ENCODE measurements at places on chromosomes 2 and 18. TPM values are rescaled to one million over a fixed set of nuclear protein-coding genes. Genes with fewer than 3 reads are reported as not detected.
A peak's percentile ranks its signal among the peaks of the same experiment; 100 is the strongest.

DNA sequence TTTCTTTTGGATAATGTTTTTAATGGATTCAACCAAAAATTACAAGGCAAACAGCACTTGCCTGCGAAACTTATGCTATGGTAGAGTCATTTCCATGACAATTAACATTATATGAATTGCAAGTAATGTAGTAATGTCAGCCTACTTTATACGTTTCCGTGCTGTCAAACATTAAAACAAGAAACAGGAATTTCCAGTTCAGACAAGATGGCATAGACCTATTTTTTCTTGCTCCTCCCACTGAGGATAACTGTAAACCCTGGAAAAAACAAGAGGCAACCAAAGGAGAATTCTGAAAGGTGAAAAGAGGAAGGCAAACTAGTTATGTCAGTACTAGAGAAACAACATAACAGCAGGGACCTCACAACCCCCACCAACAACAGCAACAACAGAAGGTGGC is 170.7 kb downstream of the DIS3L2 start:
- H3K4me3 ChIP-seq: no peak overlapping the region
- DNase-seq: no peak
- H3K27me3 ChIP-seq: no peaks in the 10 kb centered on the region
- H3K36me3 ChIP-seq: peaks cover 5% of the 10 kb centered on the region
- H3K27ac ChIP-seq: no peak overlapping the region

- H3K4me3 ChIP-seq: no peak overlapping the region
- no peaks in the 10 kb centered on the region for H3K27me3 ChIP-seq
- H3K27ac ChIP-seq: no peak overlapping the region
- peaks cover 4% of the 10 kb centered on the region for H3K36me3 ChIP-seq
- no peak for DNase-seq
These were observed 404.1 kb downstream of the ZEB2 start for GRCh38 chr2:144115739-144116291.

GRCh38 chr2:97708048-97708380 is 5.4 kb upstream of the ZAP70 start:
- H3K4me3 ChIP-seq: no peak overlapping the region
- H3K27ac ChIP-seq: no peak overlapping the region
- H3K27me3 ChIP-seq: no peaks in the 10 kb centered on the region
- DNase-seq: no peak
- no peaks in the 10 kb centered on the region for H3K36me3 ChIP-seq

- no peaks in the 10 kb centered on the region for H3K4me1 ChIP-seq
- no peak overlapping the region for H3K4me3 ChIP-seq
- DNase-seq: no peak
- H3K27ac ChIP-seq: no peak overlapping the region
- no peaks in the 10 kb centered on the region for H3K27me3 ChIP-seq
These were observed 11.3 kb downstream of the PROM2 start for GRCh38 chr2:95285542-95285932.

- no peaks in the 10 kb centered on the region for H3K36me3 ChIP-seq
- H3K27ac ChIP-seq: no peak overlapping the region
- H3K4me3 ChIP-seq: no peak overlapping the region
- H3K4me1 ChIP-seq: peaks cover 13% of the 10 kb centered on the region
- DNase-seq: no peak
These were observed 45.3 kb upstream of the HS6ST1 start for GRCh38 chr2:128363934-128364361.

GRCh38 chr18:50126471-50126870 is 68.5 kb downstream of the MYO5B start:
- no peaks in the 10 kb centered on the region for H3K36me3 ChIP-seq
- no peak overlapping the region for H3K4me3 ChIP-seq
- H3K27ac ChIP-seq: no peak overlapping the region

GRCh38 chr2:127648321-127648720 is 2.4 kb downstream of the GPR17 start:
- H3K36me3 ChIP-seq: no peaks in the 10 kb centered on the region
- peaks cover 3% of the 10 kb centered on the region for H3K4me1 ChIP-seq
- peaks cover 4% of the 10 kb centered on the region for H3K27me3 ChIP-seq
- no peak overlapping the region for H3K27ac ChIP-seq

GRCh38 chr2:98505311-98505808 is 60.7 kb downstream of the INPP4A start:
- no peaks in the 10 kb centered on the region for H3K36me3 ChIP-seq
- peak; percentile 31 for DNase-seq
- peak overlapping the region; percentile 76 for H3K27ac ChIP-seq

DNA sequence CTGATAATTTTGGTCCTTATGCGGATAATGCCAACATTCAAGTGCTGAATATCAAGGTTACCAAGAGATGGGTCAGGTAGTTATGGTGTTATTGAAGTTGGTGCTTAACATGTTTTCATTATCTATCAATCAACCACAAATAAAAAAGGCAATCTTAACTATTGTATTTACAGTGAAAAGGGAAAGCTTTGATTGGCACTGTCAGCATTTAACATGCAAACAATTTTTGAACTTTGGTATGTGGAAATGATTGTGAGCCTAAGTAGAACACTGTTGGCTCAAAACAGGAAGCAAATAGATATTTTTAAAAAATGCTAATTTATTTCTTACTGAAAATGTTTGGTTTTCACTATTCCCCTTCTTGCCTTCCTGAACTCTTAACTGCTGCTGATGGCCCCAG is 21.9 kb downstream of the APLF start:
- H3K36me3 ChIP-seq: peaks cover 4% of the 10 kb centered on the region
- DNase-seq: no peak
- H3K27me3 ChIP-seq: peaks cover 1% of the 10 kb centered on the region

- H3K4me3 ChIP-seq: no peak overlapping the region
- DNase-seq: no peak
- H3K27ac ChIP-seq: no peak overlapping the region
- H3K27me3 ChIP-seq: peaks cover 1% of the 10 kb centered on the region
- no peaks in the 10 kb centered on the region for H3K36me3 ChIP-seq
These were observed 419.8 kb upstream of the TRIB2 start for GRCh38 chr2:12296915-12297314.

- H3K27me3 ChIP-seq: peaks cover 5% of the 10 kb centered on the region
These were observed 146.0 kb upstream of the PGAP1 start for GRCh38 chr2:197072533-197072932.

DNA sequence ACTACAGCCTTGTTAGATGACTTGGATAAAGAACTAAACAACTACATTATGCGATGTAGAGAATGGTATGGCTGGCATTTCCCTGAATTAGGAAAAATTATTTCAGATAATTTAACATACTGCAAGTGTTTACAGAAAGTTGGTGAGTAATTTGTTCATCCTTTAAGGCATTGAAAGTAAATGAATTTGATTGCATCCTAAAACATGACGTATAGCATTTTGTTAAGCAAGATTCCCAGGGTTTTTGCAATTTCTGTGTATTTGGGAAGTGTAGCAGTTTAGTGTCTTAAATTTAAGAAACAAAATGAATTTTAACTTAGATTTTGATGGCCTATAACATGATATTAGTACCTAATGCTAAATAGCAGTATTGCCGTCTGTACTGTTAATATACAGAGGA is 24.8 kb downstream of the NOP58 start:
- peaks cover 2% of the 10 kb centered on the region for H3K27me3 ChIP-seq
- peaks cover 42% of the 10 kb centered on the region for H3K36me3 ChIP-seq
- no peak overlapping the region for H3K27ac ChIP-seq
- no peak overlapping the region for H3K4me3 ChIP-seq

DNA sequence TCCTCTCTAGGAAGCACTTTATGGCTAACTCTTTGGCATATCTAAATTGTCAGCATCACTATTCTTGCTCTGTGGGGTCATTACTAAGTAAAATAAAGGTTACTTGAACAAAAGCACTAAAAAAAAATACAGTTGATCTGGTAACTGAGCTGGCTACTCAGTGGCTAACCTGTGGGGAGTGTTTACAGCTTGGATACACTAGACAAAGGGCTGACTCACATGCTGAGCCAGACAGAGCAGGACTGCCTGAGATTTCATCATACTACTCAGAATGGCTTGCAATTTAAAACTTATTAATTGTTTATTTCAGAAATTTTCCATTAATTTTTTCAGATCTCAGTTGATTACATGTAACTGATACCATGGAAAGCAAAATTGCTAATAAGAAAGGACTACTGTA is 1690.4 kb upstream of the SLC39A10 start:
- no peak overlapping the region for H3K27ac ChIP-seq
- no peak overlapping the region for H3K4me3 ChIP-seq
- H3K4me1 ChIP-seq: no peaks in the 10 kb centered on the region
- no peaks in the 10 kb centered on the region for H3K27me3 ChIP-seq
- H3K36me3 ChIP-seq: no peaks in the 10 kb centered on the region
- DNase-seq: no peak

GRCh38 chr2:203018181-203018580 is 3.5 kb downstream of the NBEAL1 start:
- H3K27me3 ChIP-seq: peaks cover 3% of the 10 kb centered on the region
- H3K36me3 ChIP-seq: peaks cover 1% of the 10 kb centered on the region
- DNase-seq: no peak
- peaks cover 37% of the 10 kb centered on the region for H3K4me1 ChIP-seq

DNA sequence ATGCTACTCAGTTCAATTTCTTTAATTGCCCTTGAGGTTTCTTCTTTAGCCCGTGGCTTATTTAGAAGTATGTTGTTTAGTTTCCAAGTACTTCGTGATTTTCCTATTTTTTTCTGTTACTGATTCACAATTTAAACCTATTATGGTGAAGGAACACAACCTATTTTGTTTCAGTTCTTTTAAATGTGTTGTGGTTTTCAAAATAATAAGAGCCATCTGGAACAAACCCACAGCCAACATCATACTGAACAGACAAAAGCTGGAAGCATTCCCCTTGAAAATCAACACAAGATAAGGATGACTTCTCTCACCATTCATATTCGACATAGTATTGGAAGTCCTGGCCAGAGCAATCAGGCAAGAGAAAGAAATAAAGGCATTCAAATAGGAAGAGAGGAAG is 155.2 kb downstream of the GALNT1 start:
- no peaks in the 10 kb centered on the region for H3K4me1 ChIP-seq
- H3K27me3 ChIP-seq: peaks cover 12% of the 10 kb centered on the region
- H3K4me3 ChIP-seq: no peak overlapping the region
- no peak for DNase-seq
- no peak overlapping the region for H3K27ac ChIP-seq
- H3K36me3 ChIP-seq: no peaks in the 10 kb centered on the region

- peak overlapping the region; percentile 83 for H3K27ac ChIP-seq
- no peaks in the 10 kb centered on the region for H3K36me3 ChIP-seq
- peak; percentile 3 for DNase-seq
- peak overlapping the region; percentile 92 for H3K4me3 ChIP-seq
These were observed 1.6 kb downstream of the BAZ2B start for GRCh38 chr2:159614534-159615366.

DNA sequence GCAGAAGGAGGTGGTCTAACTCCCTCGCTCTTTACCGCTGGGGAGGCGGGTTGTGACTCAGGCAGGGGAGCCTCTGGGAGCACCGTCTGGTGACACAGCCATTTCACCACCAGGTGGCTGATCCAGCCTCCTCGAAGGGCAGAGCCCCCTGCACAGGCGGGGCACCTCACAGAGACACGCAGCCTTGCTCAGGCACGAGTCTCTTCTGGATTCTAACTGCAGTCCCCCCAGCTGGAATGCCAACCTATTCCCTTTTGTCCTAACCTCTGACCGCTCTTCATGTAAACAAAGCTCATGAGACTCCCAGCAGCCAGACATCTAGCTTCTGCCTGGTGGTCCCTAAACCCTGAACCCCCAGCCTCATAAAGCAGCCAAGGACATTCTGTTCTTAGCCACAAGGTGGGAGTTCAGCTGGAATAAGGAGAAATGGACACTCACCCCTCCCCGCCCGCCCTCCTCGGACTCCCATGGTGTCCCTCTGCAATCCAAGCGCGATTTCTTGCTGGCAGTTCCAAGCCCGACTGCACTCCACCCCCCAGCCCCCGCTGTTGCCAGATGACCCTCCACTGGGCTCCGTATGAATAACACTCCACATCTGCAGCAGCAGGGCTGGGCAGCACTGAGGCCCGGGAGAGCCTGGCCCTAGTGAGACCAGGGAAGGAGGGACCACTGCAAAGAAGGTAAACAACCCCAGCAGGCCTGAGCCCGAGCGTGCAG is 84.3 kb downstream of the TNS1 start:
- no peaks in the 10 kb centered on the region for H3K36me3 ChIP-seq
- H3K27ac ChIP-seq: no peak overlapping the region
- DNase-seq: no peak

GRCh38 chr2:18132697-18133096 is 254.2 kb downstream of the KCNS3 start:
- no peaks in the 10 kb centered on the region for H3K36me3 ChIP-seq
- H3K27ac ChIP-seq: no peak overlapping the region
- H3K4me3 ChIP-seq: no peak overlapping the region
- no peaks in the 10 kb centered on the region for H3K4me1 ChIP-seq

DNA sequence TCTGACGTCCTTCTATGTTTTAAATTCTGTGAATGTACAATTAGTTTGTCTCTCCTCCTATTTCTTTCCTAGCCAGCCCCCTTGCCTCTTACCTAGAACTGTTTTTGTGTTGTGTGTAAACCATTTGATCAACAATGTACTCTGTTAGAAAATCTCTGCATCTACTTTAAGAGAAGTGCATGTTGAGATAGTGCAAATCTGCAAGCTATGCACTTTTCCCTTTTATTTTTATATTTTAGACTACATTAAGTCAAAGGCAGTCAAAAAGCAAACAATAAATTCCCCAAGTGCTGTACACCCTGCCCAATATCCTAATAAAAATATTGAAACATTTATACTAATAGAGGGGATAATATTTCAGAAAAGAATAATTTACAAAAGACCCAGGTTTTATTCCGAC is 13.7 kb downstream of the LYPD6 start:
- no peak overlapping the region for H3K4me3 ChIP-seq
- no peak for DNase-seq
- H3K36me3 ChIP-seq: no peaks in the 10 kb centered on the region
- H3K27ac ChIP-seq: no peak overlapping the region
- no peaks in the 10 kb centered on the region for H3K4me1 ChIP-seq

DNA sequence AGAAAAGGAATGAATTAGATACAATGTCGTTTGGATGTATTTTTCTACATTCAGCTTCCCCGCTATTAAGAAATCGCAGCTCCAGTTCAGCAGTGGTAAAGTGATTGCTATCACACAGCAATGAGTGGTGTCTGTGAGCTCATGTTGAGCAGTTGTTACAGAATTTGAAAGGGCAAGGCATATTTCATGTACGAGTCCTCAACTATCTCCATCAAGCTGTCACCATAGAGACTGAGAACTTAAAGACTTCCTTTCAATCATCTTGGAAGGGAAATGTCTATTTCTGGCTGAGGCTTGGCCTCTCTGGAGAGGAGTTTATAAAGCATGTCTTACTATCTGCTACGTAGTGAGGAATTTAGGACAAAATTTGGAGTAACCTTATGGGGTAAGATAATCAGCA is 24.4 kb upstream of the FAM117B start:
- H3K4me1 ChIP-seq: no peaks in the 10 kb centered on the region
- DNase-seq: no peak
- H3K27me3 ChIP-seq: peaks cover 2% of the 10 kb centered on the region
- no peak overlapping the region for H3K4me3 ChIP-seq
- H3K36me3 ChIP-seq: no peaks in the 10 kb centered on the region

Gene ATP8B1
- polyA plus RNA-seq: 0.55 TPM

Gene RESP18
- not detected for polyA plus RNA-seq

Gene CFAP65
- not detected for polyA plus RNA-seq

Gene GALNT3
- 7.2 TPM for polyA plus RNA-seq

Gene ZNF519
- polyA plus RNA-seq: 1.8 TPM

Gene MYCN
- not detected for polyA plus RNA-seq

Gene IL37
- not detected for polyA plus RNA-seq

Gene ZC3H6
- polyA plus RNA-seq: 4.6 TPM
